ENCODE measurements at places on chromosomes 5 and 9.

DNA sequence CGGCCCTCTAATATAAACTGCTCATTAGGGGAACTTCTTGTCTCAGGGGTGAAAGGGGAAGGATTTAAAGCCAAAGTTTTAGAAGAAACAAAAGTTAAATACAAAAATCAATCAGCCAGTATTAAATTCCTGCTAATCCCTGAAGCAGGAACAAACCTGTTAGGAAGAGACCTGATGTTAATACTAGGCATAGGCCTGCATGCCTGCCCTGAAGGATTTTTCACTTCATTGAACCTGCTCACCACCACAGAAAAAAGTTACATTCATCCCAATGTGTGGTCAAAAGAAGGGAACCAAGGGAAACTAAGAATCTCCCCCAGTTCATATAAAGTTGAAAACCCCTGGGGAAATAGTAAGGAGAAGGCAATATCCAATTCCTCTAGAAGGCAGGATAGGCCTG lies 9.4 kb upstream of the RNF180 start:
- no peak for DNase-seq

DNA sequence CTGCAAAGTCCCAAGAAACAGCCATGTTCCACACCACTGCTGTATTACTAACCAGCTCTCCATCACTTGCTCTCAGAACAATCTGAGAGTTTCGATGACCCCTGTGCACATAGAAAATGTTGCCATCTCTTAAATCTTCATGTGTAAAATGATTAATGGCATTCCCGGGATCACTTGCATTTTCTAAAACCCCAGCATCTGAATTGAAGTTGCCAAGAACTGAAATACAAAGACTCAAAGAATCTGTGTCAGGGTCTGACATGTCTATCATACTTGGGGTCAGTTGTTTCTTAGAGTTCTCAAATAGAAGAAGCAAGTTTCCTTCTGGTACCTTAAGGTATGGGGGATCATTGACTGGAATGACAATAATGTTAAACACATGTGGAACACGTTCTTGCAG lies 115.1 kb downstream of the ESM1 start:
- DNase-seq, result no peak

- no peak for DNase-seq
Measured at GRCh38 chr5:163525096-163525495, 19.7 kb downstream of the MAT2B start.

GRCh38 chr5:134029156-134029555 lies 24.4 kb upstream of the VDAC1 start:
- DNase-seq, result no peak

DNA sequence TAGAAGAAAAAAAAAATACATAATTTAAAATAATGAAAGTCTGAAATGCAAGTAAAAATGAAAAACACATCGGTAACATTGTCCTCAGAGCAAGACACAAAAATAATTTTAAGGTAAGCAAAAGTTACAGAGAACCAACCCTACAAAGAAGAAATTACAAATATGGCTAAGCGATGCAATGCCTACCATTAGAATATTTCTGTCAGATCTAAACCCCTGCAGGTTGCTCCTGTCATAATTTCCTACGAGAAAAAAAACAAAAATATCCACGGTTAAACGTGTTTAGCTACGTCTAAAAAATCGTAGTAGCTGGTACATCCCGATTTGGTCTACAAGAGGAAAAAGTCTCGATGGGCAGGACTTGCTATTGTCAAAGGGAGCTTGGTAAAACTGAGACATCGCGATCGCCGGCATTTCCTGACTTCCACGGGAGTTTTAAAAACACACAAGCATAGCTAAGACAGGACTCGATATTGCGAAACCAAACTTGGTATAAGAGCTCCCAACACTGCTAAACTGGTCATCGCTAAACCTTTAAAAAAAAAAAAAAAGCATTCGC lies 1.1 kb upstream of the ANXA2R start:
- no peak for DNase-seq

DNA sequence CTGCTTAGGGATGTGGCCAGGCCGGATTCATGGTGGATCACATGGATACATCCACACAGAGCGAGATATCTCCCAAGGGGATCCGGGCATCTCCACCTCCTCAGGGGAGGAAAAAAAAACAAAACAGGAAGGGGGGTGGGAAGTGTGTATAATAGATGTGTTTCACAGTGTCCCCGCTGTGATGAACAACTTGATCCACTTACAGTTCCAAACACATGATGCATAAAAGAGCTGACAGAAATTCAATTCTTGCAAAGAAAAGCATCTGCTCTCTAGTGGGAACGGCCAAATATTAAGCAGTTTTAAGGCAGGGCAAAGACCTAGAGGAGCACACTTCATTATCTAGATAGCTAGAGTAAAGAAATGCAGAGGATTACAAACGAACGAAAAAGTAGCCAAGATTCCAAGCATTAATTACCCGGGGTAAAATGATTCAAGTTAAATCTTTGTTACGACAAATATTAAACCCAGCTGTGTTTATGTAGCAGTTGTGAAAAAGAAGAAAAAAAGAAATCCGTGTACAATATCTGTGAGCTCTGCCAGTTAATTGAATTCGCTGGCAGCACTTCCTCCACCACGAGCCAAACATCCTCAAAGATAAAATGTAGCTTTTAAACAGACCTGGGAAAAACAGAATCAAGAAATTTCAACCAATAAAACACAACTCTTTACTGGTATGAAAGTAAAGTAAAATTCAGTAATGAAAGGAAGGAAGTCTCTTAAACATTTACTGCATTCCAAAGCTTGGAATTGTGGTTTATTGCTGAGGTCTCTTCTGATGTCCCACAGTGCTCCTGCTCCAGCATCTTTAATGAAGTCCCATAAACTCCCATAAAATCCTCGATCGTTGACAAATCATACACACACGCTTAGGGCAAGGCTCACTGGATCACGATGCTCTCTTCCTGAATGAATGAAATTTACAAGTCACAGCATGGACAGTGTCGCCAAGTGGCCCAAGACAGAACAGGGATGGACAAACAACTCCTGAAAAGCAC lies 213.0 kb downstream of the CRB2 start:
- no peak for DNase-seq

- no peak for DNase-seq
Measured at GRCh38 chr5:19950897-19951296, 37.1 kb downstream of the CDH18 start.

GRCh38 chr5:77960305-77960704 lies 184.2 kb upstream of the TBCA start:
- DNase-seq, result no peak

- no peak for DNase-seq
Measured at GRCh38 chr9:20980832-20981455, 50.5 kb downstream of the HACD4 start.

GRCh38 chr5:54117957-54118356 lies 192.4 kb downstream of the ARL15 start:
- no peak for DNase-seq

DNA sequence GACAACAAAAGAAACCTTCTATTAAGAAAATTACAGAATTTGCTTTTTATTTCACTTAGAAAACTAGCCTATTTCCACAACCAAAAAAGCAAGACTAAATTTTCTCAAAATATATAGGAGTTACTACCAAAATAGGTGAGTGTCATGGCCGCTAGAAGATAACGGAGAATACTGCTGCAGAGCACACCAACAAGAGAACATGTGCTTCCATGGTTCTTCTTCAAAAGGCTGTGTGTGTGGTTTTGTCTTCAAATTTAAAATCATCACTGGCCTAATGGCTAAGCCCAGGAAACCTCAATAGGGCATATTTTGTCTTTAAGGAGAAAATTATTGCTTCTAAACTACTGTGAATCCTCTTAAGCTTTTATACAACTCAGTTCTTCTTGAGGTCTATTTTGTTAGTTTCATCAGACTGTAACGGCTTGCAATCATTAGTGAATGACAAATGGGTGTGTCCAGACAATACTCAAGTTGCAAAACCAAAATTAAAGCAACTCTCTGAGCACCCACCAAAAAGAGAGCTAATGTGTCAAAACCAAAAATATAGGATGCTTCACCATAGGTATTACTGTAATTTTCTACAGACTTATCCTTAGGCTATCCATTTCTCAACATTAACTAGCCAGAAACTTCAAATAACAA lies 3.3 kb downstream of the SETX start:
- DNase-seq, result no peak

DNA sequence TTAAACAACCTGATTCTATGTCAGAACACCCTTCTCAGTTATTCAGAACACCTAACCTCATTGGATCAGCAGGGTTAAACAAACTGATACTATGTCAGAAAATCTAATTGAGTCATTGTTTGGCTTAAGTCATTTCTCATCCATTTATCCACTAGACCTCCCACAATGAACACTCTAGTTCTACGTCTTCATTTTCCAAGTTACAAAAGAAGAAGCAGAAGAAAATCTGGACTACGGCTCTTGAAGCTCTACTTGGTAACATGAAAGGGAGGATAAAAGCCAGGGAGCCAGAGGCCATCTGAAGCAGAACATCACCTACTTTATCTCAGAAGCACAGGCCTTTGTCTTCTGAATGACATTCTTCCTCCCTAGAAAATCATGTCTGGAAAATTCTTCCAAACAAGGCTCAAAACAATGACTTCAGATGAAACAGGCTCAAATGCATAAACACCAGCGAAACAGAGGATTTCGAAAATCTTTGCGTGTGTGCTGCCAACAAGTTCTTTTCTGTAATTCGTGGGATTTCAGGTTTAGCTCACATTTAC lies 35.4 kb upstream of the TGFBI start:
- DNase-seq, result no peak

DNA sequence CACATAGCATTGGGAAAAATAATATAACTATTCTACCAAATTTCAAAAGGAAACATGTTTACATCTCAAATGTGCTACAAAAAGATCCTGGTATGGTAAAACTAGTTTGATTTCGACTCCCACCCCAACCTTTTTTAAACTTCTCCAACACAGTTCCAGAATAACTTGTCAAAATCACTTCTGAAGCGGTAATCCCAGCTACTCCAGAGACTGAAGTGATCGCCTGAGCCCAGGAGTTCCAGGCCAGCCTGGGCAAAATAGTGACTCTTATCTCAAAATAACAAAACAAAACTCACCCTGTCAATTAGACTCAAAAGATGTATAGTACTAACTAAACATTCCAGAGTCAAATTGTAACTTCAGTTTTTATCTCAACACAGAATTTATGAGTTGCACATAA lies 71.3 kb upstream of the RNF38 start:
- DNase-seq, result no peak

- DNase-seq, result no peak
Measured at GRCh38 chr5:102611312-102611711, 112.5 kb upstream of the SLCO6A1 start.

- no peak for DNase-seq
Measured at GRCh38 chr9:73549991-73550390, 398.3 kb downstream of the ANXA1 start.

- DNase-seq, result no peak
Measured at GRCh38 chr5:126969548-126969947, 60.8 kb downstream of the MARCHF3 start.

DNA sequence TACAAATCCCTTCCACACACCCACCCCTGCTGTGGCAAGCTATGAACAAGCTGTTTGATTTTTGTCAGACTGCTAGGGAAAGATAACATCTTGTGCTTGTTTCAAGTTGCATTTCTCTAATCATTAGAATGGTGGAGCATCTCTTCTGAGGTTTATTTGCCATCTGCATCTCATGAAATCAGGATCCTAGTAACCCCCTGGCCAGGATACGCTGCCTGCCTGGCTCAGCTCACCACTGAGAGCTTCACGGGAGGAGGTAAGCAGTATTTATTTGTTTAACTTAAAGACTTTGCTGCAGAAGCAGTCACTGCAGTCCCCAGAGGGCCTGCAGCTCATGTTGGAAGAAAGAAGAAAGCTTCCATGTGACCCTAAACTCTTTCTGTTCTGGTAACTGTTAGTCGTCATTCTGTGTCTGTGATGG lies 83.3 kb upstream of the CXCL14 start:
- no peak for DNase-seq

- no peak for DNase-seq
Measured at GRCh38 chr9:22170556-22170955, 161.5 kb upstream of the CDKN2B start.

GRCh38 chr5:106167766-106168165 lies 1503.0 kb downstream of the EFNA5 start:
- no peak for DNase-seq

- no peak for DNase-seq
Measured at GRCh38 chr5:128422612-128423011, 115.4 kb downstream of the FBN2 start.

GRCh38 chr9:70220216-70220615 lies 38.6 kb upstream of the SMC5 start:
- no peak for DNase-seq

DNA sequence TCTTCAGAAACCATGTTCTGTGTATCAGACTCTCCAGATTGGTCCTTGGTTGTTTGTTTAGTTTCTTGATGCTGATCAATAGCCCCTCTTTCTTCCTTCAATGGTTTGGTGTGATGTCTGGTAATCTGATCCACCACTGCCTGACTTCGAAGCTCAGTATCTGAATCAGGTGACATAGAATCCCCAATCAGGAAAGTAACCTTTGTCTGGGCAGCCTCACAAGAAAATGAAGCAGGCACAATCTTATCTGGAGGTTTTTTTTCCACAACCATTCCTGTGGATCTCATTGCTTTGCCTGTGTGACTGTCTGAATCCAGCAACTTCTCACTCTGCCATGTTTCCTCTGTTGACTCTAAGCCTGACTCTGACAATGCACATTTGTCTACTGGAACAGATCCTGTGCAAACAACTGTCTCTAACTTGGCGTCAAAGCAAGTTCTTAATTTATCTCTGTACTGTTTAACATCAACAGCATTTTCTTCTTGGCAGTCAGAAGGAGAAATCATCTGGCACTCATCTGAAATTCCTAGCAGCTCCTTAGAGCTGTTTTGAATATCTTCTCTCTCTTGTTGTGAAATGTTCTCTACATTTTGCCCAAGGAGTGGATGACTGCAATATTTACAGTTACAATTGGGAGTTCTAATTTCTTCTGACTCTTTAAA lies 37.1 kb upstream of the RAPGEF6 start:
- no peak for DNase-seq

DNA sequence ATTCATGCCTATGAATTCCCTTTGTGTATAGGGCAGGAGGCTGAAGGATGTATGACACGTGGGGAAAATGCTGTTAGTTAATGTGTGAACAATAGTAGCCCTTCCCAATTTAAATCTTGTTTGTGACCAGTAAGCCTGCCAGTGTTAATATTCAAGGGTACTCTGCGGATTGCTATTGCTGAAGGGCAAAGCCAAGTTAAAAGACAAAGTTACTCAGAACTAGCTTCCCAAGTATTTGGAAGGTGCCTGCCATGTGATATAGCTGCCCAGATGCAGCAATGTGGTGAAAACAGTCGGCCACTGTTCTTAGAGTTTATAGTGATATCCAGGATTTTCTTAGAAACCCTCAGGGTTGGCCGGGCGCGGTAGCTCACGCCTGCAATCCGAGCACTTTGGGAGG lies 34.6 kb downstream of the MARVELD2 start:
- DNase-seq, result no peak

DNA sequence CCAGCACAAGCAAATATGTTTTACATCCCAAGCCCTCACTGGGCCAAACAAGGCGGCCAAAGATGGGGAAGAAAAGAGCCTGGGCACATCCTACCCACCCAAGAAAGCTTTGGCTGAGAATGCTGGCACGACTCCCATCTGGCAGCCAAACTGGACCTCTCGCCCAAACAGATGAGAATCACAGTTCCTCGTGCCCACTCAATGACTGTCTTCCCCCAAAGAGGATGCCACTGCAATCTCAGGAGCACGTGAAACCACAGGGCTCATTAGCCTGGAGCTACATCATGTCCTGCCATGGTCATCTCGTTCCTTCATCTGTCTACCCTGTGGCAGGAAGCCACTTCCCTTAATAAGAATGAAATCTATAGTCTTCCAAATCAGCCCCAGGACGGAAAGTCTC lies 536.8 kb downstream of the BNC2 start:
- DNase-seq, result no peak

GRCh38 chr5:154485096-154485491 lies 7.1 kb upstream of the HAND1 start:
- DNase-seq, result no peak

GRCh38 chr9:36798350-36799065 lies 225.8 kb downstream of the MELK start:
- DNase-seq, result no peak

Data from esophagus squamous epithelium (tissue), 5 donors.